Suprapubic skin (tissue), 4 donors: ENCODE measurements at places on chromosomes 11 and 22.

DNA sequence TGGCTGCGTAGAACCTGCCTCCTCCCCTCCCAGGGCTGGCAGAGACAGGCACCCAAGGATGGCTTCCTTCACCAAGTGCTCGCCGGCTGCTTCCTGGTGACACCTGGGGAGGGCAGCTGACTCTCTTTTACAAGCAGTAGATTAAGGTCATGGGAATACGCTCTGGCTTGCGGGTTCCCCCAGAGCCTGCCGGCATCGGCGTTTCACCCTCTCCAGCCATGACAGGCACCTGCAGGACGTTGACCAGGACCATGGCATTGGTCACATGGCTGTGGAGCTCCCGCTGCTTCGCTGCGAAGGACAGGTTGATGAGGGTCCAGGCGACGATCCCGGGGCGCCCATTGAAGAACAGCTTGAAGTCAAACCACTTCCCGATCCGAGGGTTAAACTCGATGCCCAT lies 9.5 kb downstream of the DHCR7 start:
- no peak for DNase-seq

DNA sequence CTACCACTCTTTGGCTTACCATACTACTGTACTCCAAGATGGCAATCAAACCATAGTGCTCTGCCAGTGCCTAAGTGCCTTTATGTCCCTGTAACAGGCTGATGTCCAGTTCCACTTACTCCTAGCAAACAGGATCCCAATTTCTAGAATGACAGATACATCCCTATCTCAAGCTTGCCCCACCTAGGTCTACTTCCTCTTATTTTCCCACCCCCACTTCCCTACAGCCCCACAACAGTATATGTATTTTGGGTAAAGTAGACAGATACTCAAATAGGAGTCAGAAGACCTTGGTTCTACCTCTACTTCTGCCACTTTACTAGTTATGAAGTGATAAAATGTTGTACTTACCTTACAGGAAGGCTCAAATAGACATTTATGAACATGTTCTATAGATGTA lies 24.1 kb downstream of the SIK3 start:
- no peak for DNase-seq

DNA sequence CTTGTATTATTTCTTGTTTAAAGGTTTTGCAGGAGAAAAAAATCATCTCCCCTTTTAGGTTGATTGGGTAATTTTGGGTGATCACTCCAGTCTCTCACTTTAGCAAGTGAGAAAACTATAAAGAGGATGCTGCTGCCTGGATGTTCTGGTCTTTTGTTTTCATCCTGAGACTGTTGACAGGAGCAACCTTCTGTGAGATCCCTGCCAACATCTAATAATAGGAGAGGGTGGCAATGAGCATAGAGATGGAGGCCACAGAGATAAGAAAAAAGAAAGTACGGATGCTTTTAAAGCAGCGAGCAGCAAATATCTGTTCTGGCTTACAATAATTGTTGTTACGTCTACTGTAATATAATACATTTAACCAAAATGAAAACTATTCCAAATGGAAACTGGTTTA lies 293.6 kb upstream of the MTNR1B start:
- no peak for DNase-seq

- DNase-seq: no peak
These were observed 109.7 kb downstream of the PGR start for GRCh38 chr11:101019870-101020269.

GRCh38 chr11:82174610-82175009 lies 559.1 kb downstream of the FAM181B start:
- DNase-seq: no peak

DNA sequence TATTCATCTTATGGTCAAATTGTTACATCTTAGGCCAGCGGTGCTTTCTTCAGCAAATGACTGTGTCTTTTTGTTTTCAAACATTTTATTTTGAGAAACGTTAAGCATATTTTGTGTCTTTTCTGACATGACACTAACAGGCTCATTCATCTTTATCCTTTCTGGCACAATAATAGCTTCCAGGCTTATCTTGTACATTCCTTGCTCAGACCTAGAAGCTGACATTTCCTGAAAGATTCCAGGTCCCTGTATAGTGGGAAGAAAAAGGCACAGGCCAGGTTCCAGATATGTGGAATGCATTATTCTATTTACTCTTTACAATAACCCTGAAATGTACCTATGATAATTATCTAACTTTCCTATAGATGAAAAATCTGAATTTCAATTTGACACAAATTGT lies 379.1 kb upstream of the B3GAT1 start:
- DNase-seq: no peak

GRCh38 chr11:126543691-126544090 lies 188.2 kb downstream of the ST3GAL4 start:
- no peak for DNase-seq

GRCh38 chr11:19330416-19330815 lies 89.7 kb upstream of the E2F8 start:
- no peak for DNase-seq

- DNase-seq: no peak
These were observed 129.5 kb downstream of the ETS1 start for GRCh38 chr11:128457874-128458273.

GRCh38 chr11:117825538-117826189 lies 1.1 kb upstream of the FXYD2 start:
- DNase-seq: peak; percentile 44

DNA sequence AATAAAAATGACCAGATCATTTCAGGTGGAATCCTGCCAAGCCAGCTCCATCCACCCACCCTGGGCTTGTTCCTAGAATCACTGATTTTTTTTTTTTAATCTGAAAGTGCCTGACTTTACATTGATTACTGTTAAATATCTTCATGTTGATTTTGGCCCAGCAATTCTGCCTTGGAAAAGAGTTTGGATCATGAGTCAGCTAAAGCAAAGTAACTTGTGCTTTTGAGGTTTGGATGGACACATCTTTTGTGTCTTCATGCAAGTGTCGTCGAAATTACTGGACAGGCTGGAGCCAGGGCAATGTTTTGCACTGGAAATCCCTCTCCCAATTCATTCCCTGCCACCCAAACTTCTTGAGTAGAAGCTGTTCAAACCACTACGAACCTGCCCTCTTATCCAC lies 164.0 kb upstream of the SYT13 start:
- no peak for DNase-seq

DNA sequence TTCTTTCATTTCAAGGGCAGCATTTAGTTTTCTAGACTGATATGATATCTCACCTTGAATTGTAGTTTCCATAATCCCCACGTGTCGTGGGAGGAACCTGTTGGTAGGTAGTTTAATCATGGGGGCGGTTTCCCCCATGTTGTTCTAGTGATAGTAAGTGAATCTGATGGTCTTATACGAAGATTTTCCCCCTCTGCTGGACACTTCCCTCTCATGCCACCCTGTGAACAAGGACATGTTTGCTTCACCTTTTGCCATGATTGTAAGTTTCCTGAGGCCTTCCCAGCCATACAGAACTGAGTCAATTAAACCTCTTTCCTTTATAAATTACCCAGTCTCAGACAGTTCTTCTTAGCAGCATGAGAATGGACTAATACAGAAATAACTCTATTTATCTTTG lies 851.1 kb upstream of the FAT3 start:
- no peak for DNase-seq

GRCh38 chr22:49101225-49101624 lies 726.4 kb downstream of the BRD1 start:
- DNase-seq: no peak

DNA sequence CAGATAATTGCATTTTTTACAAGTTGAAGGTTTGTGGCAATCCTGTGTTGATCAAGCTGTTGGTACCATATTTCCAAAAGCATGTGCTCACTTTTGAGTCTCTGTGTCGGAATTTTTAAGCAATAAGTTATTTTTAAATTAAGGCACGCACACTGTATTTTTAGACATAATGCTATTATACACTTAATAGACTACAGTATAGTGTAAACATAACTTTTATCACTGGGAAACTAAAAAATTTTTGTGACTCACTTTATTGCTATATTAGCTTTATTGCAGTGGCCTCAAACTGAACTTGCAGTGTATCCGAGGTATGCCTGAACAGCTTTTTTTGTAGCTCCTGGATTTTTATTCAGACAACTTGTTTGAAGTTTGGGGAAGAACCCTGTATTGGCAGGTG lies 31.3 kb upstream of the RRM1 start:
- DNase-seq: no peak

DNA sequence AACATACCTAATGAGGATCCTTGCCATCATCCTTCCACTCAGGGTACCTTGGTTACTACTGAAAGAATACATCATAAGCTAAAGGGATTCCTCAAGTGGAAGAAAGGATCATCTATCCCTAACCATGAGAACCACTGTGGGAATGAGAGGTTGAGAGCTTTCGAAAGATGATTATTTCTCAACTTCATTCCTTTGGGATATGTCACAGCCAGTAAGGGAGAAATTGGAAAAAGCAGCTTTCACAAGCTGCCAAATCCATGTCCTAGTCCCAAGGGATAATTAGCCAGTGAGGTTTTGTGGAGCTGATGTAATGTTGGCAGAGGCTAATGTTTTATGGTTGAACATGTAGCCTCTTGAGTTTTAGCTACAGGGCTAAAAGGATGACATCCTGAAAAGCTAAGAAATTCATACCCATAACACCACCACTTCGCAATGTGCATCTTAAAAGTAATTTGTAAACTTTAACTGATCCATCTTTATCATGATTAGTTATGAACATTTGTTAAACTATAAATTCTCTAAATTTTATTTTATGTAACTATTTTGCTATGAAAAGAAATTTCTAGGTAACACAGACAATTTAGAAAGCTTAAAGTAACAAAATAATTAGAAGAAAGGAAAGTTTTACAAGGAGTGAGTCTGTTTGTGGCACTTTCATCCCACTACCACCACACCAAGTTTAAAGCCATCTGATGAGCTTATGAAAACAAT lies 123.9 kb downstream of the MRTFA start:
- no peak for DNase-seq

DNA sequence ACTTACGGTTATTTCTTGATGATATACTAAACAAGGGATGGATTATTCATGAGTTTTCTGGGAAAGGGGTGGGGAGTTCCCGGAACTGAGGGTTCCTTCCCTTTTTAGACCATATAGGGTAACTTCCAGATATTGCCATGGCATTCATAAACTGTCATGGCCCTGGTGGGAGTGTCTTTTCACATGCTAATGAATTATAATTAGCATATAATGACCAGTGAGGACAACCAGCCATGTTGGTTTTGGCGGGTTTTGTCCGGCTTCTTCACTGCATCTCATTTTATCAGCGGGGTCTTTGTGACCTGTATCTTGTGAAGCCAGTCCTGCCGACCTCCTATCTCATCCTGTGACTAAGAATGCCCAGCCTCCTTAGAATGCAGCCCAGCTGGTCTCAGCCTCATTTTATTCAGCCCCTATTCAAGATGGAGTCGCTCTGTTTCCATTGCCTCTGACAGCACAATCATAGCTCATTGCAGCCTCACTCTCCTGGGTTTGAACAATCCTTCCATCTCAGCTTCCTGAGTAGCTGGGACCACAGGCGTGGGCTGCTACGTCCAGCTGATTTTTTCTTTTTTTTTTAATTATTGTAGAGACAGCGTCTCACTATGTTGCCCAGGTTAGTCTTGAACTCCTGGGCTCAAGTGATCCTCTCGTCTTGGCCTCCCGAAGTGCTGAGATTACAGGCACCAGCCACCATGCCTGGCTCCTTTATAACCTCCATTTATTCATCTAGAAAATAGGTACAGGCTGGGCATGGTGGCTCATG lies 52.6 kb upstream of the EMID1 start:
- DNase-seq: no peak

GRCh38 chr11:116851626-116852025 lies 14.2 kb upstream of the APOA1 start:
- no peak for DNase-seq

GRCh38 chr11:131334601-131335000 lies 35.8 kb upstream of the NTM start:
- no peak for DNase-seq

DNA sequence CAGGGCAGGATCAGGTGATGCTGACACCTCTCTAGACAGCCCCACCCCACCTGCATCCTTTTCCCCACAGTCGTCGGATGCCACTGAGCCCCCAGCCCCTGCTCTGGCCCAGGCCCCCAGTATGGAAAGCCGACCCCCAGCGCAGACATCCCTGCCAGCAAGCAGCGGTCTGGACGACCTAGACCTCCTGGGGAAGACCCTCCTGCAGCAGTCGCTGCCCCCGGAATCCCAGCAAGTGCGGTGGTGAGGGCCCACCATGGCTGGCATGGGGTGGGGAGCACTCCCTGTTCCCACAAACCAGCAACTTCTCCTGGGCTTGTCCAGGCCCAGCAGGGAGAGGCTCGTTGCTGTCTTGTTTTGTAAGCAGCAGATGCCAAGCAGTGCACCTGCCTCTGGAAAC lies 9.5 kb upstream of the SH3BP1 start:
- DNase-seq: no peak

- peak; percentile 62 for DNase-seq
These were observed 44.2 kb downstream of the OTOG start for GRCh38 chr11:17591293-17591692.
